ENCODE measurements at places on chromosomes 2 and 18.

DNA sequence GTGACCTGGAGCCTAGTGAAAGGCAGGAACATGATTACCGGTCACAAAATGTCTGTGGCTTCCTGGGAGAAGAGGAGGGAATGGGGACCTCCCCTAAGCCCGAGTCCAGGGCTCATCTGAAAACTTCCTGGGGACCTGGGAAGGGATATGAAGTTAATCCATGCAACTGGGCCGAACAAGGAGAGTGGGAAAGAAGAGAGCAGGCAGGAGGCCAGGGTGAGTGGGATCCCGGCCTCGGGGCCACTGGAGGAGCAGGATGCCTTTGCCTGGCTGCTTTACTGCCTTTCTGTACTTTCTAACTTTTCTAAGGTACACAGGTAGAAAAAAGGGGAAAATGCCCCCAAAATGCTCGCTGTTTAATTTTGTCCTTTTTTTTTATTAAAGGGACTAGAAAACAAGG, 43.4 kb upstream of the MAL start:
- DNase-seq: no peak

DNA sequence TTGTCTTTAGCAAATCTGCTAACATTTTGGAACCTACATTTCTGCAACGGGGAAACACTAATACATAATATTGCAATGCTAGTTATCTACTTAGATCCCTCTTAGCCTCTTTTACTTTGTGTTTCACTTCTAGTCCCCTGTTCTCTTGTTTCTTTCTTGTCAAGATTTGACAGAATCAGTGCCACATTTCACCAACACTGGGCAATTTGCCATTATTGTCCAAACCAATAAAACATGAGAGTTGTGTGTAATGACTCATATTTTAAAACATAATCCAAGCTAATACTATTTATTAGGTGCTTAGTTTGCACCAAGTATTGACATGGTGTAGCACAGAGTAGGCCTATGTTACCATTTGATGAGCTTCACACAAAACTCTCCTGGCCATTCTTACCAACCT, 33.7 kb upstream of the ACVR1C start:
- DNase-seq: no peak

GRCh38 chr18:44568986-44569385, 111.7 kb upstream of the SETBP1 start:
- no peak for DNase-seq

DNA sequence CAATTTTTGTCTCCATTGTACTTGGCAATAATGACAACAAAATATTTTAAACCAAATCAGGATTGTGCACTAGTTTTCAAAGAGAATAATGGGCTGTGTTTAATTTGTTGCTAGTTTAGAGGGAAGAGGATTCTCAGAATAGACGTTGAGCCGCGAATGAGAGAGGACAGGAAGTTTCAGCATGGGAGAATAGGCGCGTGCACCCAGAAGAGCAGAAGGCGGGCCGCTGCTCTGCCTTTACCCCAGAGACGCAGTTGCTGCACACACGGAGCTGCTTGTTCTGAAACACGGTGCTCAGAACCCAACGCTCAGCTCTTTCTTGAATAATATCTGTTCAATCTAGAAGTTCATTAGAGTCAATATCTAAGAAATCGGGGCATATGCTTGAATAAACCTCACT, 223.4 kb downstream of the MYT1L start:
- DNase-seq: no peak

GRCh38 chr2:33122726-33123125, 176.0 kb downstream of the LTBP1 start:
- no peak for DNase-seq

GRCh38 chr18:4353853-4354418, 101.2 kb downstream of the DLGAP1 start:
- no peak for DNase-seq

DNA sequence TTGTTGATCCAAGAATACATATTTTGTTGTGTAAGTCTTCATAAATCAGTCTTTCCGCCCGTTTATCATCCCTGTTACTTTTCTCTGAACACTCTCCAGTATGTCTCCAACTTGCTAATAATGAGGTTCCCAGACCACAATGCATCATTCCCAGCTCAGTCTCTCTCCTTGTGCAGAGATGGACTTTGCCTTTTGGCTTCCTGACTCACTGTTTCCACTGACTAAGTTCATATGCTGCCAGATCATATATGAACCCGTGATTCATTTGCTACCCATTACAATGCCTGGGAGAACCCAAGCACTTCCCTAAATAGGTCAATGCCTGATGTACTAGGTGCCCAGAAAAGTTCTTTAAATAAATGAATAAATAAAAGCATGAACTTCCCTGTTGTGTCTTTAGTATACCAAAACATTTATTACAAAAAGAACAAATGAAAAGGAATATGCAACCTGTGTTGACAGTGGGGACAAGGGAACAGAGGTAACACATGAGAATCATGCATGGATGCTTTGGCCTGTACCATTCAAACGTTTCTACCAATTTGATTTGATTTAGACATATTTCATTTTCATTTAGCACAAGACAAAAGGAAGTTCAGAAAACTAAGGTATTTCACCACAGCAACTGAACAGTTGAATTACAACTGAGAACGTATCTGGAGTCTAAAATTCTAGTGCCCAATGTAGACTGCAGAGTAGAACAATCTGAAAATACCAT, 215.4 kb upstream of the HNRNPA3 start:
- DNase-seq: peak; percentile 9
